Upper lobe of right lung (tissue), 1 donor: ENCODE measurements at places on chromosomes 4 and X.

DNA sequence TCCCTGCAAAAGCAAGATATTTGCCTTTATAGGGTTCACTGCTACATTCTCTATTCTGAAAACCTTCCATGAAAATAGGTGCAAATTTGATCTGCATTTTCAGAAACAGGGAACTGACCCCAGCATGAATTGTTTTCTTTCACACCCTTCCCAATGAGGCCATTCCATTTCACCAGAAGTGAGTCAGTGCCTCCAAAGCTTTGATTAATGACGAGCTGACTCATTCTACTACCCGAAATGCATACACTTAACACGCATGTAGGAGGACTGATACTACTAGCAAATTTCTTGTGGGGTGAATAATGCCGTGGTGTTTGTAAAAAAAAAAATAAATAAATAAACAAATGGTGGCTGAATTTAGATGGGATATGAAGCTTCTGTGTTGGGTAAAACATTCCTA lies 146.9 kb upstream of the FGF13 start:
- DNase-seq, result no peak

DNA sequence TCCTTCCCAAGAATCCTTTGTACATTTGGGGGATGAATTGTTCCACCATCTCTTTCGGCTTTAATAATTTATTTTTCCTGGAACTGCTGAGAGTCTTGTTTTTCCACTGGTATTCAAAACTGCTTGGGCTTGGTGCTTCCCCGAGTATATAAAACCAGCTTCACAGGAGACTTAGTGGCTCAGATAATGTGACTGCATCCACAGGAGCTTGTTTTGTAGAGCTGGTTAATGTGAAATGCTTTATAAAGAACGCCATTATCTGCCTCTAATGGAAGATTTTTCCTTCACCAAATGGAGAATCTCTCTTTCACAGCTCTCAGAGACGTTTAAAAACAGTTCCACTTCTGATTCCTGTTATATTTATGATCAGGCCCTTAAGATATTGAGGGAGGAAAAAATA lies 935.5 kb downstream of the RAB28 start:
- no peak for DNase-seq

DNA sequence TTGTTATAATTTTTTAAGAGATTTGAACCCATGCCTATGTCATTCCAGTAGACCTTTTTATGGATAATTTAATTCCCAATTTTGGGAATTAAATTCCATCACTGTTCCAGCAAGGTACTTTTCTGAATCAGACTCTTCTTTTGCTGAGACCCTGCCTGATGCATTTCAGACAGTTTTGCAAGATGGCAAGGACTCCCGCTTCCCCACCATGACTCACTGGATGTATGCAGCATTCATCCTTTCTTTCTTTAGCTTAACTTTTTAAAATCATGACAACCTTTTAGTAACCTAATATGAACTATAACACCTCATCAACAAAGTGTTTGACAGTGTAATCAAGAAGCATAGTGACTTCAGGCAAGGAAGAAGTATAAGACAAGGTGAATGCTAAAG lies 178.1 kb upstream of the LEF1 start:
- no peak for DNase-seq

- no peak for DNase-seq
These were observed 127.0 kb upstream of the PDE5A start for GRCh38 chr4:119755599-119755998.
